Esophagus squamous epithelium (tissue), 5 donors: ENCODE measurements at places on chromosomes 11 and 22.

DNA sequence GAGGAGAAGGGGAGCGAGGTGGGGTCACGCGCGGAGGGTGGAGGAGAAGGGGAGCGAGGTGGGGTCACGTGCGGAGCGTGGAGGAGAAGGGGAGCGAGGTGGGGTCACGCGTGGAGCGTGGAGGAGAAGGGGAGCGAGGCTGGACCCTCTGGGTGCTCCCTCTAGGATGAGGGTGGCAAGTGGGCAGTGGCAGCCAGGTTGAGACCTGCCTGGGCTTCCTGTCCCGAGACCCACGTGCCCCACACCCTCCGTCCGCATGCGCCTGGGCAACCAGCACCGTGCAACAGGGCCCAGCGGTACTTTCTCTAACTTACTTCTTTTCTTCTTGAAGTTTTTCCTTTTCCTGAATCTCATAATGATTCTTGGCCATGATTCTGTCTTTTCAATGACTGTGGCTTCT, 11.1 kb downstream of the MRPL21 start:
- DNase-seq: no peak

DNA sequence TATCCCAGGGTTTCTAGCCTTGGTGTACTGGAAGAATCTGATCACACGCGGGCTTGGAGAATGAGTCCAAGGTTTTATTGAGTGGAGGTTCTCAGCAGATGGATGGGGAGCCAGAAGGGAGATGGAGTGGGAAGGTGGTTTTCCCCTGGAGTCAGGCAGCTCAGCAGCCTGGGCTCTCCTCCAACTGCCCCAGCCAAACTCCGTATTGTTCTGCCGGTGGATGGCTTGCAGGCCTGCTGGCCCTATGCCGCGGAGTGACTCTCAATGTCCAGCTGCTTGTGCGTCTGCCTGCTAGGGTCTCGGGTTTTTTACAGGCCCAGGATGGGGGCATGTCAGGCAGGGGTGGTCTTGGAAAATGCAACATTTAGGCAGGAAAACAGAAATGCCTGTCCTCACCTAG, 162.4 kb upstream of the LMO1 start:
- DNase-seq: no peak

- no peak for DNase-seq
Observed at GRCh38 chr22:27995801-27996528, 76.9 kb upstream of the PITPNB start.

GRCh38 chr11:68503792-68504191, 43.2 kb downstream of the PPP6R3 start:
- DNase-seq: no peak

GRCh38 chr11:124167826-124168231, 15.3 kb upstream of the OR10D3 start:
- DNase-seq: no peak

GRCh38 chr11:105168457-105168856, 28.9 kb upstream of the CARD18 start:
- no peak for DNase-seq

- DNase-seq: no peak
Observed at GRCh38 chr11:19958204-19958603, 202.1 kb downstream of the DBX1 start.

DNA sequence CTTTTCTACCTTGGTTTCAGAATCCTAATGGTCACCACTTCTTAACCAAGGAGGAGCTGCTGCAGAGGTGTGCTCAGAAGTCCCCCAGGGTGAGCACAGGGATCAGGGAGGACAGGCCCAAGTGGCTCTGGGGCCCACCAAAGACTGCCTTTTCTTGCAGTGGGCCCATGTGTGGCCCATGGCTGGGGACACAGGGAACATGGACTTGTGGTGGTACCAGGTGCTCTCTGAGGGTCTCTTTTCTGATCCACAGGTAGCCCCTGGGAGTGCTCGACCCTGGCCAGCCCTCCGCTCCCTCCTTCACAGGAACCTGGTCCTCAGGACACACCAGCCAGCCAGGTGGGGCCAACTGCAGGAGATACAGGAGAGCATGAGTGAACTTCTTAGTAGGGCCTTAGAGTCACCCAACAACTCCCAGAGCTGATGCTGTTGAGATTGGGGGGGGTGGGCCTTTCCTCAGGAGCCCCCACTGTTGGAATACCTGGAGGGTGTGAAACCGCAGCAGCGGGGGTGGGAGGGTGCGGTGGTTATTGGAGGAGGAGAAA, 2.0 kb downstream of the MUS81 start:
- no peak for DNase-seq

DNA sequence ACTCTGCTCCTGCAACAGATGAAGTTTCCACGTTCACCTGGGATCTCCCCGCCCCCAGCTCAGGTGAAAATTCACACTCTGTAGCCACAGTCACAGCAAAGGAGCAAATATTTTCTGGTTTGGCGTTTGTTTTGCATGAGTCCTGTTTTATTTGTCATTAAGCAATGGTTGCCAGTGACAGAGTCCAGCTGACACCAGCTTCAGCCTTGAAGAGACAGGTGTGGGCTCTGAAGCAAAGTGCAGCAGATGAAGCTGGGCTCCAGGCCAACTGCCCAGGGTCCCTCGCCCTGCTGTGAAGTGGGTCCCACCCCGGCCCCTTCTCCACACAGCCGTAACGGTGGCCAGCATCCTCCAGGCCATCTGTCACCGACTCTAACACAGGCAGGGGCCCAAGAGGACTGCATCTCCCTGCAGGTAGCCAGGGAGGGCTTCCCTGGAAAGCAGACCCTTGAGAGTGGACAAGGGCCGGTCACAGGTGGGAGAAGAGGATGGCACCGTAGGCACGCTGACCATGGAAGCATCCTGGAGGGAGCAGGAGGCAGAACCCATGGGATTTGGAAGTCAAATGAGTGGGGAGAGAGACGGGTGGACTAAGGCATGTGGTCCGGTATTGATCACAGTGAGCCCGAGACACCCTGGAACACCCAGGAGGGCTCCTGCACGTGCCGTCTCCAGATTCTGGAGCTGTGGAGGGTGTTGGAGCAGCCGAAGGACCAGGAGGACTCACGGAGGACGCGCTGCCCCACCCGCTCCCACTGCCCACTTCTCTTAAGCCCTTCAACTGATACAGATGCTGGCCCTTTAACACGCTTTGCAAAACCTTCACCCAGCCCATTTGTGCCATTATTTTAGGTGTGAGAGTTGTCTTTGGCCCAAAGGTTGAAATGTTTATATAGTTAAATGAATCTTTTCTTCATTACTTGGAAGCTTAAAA, 294.5 kb downstream of the BRD1 start:
- no peak for DNase-seq

- DNase-seq: no peak
Observed at GRCh38 chr11:47916361-47916841, 64.0 kb upstream of the PTPRJ start.

- DNase-seq: no peak
Observed at GRCh38 chr22:23715806-23716375, 25.1 kb downstream of the RGL4 start.

- no peak for DNase-seq
Observed at GRCh38 chr22:37488337-37489135, 2.4 kb upstream of the MFNG start.

- DNase-seq: no peak
Observed at GRCh38 chr11:109547356-109548027, 125.5 kb downstream of the C11orf87 start.

DNA sequence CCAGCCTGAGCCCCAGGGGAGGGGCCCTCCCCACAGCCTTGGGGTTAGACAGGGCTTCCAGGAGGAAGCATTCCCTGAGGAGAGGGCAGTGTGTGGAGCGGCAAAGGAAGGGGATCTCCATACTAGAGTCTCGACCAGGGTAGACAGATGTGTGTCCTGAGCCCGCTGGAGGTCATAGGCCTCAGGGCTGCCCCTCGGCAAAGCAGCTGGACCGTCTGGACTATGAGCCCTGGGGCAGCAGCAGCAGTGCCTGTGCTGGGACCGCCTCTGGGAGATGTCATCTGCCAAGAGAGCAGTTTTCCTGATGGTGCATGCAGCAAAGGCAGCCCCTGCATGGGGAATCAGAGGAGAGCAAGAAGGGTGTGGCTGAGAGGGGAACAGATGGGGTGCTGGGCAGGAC, 20.8 kb upstream of the TCF20 start:
- DNase-seq: no peak

- no peak for DNase-seq
Observed at GRCh38 chr11:122259195-122259821, 143.3 kb upstream of the BLID start.

DNA sequence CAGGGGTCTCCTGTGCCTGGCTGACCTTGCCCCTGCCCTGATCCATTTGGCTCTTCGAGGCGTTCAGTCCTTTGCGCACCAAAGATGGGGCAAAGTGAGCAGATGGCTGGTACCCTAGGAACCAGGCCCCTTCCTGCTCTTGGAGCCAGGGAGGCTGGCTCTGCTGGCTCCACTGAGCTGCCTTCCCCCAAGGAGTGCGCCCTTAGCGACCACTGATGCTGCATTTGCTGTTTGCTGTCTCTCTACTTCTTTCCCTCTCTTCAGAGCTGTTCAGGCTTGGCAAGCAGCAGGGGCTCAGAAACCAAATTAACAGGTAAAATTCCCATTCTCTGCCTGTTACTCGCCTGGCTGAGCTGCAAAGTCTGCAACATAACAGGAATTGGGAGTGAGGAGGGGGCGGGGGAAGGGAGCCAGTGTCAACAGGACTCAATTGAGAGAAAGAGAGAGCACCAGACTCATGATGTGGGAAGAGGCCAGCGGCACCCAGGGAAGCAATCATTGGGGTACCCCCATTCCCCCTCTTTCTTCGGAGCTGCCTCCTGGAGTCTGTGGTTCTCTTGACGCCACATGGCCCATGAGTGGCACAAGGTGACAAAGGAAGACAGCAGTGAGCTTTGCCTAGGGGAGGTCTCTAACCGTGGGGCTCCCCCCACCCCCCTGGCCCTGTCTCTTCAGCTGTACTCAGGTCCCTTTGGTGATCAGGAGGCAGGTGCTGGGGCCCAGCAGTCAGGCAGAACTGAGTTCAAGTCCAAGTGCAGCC, 102.3 kb downstream of the TP53I11 start:
- DNase-seq: no peak

GRCh38 chr11:17753641-17754040, 19.1 kb downstream of the KCNC1 start:
- no peak for DNase-seq

GRCh38 chr22:39350757-39351688, 1.2 kb downstream of the SYNGR1 start:
- DNase-seq: no peak

DNA sequence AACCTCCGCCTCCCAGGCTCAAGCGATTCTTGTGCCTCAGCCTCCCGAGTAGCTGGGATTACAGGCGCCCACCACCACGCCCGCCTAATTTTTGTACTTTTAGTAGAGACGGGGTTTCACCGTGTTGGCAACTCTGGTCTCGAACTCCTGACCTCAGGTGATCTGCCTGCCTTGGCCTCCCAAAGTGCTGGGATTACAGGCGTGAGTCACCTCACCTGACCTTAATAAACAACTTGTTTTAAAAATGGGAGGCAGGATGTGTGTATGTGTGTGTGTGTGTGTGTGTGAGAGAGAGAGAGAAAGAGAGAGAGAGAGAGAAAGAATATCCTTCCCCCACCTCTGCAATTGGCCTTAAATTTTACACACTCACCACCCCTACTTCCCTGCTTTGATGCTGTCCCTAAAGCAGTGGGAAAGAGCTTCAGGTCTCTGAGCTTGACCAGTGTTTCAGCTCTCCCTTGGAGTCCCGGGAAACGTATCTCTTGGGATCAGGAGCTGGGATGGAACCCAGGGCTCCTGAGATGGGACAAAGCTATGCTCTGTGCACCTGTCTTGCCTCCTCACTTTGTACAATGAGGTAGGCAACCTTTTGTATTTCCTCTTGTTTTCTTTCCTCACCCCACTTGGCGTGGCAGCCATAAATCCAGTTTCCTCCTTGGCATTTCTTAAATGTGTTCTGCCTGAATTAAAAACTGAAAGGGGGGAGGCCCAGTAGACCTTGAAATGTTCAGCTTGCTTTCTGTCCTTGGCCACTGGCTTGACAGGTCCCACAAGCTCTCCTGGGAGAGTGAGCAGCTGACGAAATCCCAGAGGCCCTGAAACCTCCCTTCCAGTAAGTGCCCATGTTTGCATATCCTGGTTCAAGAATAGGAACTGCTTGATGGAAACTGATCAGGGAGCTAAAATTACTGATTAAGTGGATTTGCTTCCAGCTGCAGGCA, 17.8 kb upstream of the XBP1 start:
- DNase-seq: no peak

DNA sequence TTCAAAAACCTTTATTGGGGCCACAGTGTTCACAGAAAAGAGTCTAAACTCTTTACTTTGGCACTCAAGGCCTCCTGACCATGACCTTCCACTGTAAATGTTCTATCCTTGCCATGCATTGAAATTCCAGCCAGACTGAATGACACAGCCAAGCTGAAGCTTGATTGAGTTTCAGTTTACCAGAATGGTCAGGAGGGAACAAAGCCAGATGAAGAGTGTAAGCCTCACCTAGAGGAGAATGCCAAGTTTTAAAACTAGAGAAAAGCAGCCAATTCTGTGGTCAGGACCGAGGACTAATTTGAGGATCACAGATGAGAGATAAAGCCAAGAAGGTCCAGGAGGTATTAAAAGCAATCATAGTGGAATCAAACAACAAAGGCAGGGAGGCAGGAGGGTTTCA, 215.3 kb downstream of the KCNA4 start:
- no peak for DNase-seq

DNA sequence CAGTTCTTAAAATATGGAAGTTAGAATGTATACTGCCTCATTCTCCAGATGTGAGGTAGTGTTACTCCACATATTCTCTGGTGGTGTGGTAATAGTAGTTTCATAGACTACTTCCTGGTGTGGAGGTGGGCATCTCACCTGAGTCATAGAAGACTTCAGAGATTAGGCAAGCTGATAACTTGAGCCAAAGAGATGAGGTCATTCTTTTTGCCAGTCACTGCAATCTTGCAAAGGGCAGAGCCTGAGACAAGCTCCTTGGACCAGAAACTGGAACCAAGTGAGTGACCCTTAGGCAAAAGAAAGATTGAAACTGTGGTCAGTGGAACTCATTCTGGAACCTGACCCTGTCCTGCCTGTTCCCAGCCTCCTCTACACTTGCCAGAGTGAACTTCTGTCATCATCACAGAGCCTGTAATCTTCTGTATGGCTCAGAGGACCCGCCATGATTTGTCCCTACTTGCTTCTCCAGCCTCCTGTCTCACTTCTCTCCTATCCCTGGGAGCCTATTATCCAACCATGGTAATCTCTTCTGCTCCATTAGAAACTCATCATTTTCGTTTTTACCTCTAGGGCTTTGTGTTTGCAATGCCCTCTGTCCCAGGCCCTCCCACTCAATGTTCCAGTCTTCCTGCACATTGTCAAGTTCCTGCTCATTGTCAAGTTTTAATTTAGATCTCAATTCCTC, 10.6 kb upstream of the CCDC83 start:
- DNase-seq: no peak

DNA sequence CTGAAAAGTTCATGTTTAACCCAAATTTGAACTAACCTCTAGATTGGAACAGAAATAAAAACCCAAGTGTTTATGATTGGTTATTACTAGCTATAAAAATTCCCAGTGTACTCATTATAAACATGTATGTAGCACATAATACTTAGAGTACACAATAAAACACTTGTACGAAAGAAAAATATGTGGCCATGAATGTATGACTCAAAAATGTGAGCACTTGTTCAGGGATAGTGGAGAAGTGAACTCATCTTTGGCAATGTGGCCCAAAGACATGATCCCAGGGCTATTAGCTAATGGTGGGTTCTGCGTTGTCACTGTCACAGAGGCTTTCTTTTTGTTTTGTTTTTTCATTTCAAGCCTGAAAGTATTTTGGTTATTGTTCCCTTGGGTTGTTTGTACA, 72.0 kb downstream of the PPFIBP2 start:
- DNase-seq: no peak

GRCh38 chr11:96213500-96213899, 129.5 kb downstream of the MAML2 start:
- DNase-seq: no peak
